ENCODE measurements at places on chromosomes 6 and 20. TPM values are rescaled to one million over a fixed set of nuclear protein-coding genes. Genes with fewer than 3 reads are reported as not detected.

SMPDL3A gene
- total RNA-seq, result 2.7 TPM

- no peak for DNase-seq
Observed at GRCh38 chr20:44958276-44958675, 1.9 kb downstream of the TOMM34 start.

GRCh38 chr6:90194371-90194841, 102.2 kb downstream of the BACH2 start:
- DNase-seq, result no peak

- no peak for DNase-seq
Observed at GRCh38 chr6:71404145-71404966, 115.7 kb downstream of the OGFRL1 start.

DNA sequence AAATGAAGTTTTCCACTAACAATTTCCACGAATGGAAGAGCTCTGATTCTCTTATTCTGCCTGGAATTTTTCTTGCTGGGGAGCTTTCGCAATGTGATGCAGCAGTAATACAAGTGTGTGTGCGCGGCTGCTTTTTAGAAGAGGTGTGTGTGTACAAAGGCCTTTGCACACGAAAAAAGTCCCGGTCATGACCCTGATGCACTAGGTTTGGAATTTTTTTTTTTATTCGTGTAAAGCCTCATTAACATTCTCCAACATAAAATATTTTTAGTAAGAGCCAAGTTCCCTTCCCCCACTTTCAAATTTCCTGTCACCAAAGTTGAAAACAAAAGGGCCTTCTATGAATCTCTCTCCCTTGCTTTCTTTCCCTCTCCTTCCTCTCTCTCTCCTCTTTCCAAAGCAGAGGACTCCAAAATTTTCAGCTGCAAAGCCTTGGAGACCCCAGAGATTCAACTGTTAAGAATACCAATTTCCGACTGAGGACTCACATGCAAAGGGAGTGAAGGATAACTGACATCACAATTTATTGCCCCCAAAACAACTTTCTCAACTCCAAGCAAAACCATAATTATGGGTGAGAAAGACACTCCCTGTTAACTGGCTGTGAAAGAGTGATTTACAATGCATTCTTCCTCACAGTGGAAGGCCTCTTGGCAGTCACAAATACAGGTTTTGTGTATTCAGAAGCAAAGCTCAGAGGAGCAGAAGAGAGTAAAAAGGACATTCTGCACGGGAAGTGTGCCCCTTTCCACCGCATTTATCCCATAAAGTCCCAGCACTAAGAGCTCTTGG, 421.2 kb upstream of the JARID2 start:
- no peak for DNase-seq

GRCh38 chr6:138230759-138231380, 12.6 kb upstream of the PBOV1 start:
- no peak for DNase-seq
